Transverse colon (tissue), 4 donors: ENCODE measurements at places on chromosomes 2 and 18.

GRCh38 chr2:20169796-20170703 is 54.9 kb downstream of the SDC1 start:
- no peak for DNase-seq

GRCh38 chr2:241007880-241008710 is 9.7 kb downstream of the SNED1 start:
- no peak for DNase-seq

DNA sequence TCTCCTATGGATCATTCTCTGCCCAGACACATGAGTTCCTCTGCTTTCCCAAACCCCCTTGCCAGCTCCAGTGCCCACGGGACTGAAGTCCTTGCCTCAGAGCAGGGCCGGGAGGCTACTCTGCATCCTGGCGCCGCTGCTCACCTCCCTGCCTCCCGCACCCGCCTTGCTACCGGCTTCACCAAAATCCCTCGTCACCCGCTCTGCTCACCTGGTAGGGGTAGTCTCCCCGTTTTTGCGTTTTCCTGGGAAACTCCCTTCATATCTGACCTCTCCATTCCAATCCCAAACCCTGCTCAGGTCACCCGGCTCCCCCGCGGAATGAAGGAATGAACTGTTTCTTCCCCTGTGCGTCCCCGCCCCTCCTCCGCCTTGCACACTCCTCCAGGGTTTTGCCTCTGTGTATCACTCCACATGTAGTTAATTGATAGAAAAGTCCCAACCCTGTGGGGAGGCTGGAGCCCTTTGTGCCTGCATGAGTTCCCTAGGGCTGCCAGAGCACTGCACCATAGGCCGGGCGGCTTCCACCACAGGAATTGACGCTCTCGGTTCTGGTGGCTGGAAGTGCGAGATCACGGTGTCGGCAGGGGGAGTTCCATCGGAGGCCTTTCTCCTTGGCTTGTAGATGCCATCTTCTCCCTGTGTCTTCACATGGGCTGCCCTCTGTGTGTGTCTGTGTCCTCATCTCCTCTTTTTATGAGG is 2.0 kb upstream of the DGKD start:
- peak; percentile 7 for DNase-seq

GRCh38 chr2:54635554-54636152 is 87.8 kb upstream of the EML6 start:
- DNase-seq: no peak

DNA sequence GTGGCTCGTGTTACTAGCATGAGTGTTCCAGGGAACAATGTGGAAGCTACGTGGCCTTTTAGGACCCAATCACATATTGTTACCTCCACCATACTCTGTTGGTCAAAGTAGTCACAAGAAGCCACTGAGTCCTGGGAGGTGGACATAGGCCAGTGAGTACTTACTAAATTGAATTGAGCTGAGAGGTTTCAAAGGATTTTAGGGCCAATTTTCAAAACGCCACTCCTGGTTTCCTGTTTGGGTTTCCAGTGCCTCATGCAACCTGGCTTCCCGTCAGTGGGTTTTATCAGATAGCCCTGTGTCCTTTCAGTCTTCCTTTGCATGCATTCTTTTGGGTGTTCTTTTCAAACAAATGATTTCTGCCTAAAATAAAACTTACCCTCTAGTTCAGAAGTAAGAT is 56.3 kb downstream of the FBLN7 start:
- DNase-seq: no peak

DNA sequence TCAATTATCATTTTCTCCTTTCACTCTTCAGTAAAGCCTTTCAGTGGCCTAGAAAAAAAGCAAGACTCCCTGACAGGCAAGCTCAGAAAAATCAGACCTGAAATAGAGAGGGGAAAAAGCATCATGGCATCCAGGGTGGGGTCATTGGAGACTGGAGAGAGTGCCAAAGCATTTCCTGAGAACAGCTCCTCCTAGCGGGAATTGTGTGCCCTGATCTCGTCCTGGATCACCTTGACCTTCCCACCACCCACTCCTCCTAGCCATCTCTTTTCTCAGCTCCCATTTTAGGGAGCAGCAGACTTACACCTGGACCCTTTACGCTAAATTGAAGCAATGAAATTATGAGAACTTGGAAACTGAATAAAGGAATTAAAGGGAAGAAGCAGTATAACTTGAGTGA is 176.6 kb downstream of the VWC2L start:
- DNase-seq: no peak
